Neural progenitor cell (in vitro differentiated cells): ENCODE measurements at places on chromosomes 1 and 21.

DNA sequence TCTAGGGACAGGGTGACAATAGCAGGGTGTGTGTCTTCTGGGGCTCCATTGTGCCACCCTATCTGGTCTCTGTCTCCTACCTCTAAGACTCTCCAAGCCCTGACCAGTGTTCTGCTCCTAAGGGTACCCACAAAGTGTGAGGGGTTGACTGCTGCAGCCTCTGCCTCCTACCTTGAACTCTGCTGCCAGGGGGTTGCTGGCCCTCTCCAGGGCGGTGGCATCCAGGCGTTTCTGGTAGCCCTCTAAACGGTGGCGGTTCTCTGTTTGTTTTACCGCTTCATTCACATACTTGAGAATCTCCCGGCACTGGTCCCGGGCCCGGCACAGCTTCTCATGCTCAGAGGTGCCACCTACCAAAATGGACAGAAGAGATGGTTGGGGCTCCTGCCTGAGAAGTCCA, 24.4 kb downstream of the LRRC71 start:
- no peak for DNase-seq

DNA sequence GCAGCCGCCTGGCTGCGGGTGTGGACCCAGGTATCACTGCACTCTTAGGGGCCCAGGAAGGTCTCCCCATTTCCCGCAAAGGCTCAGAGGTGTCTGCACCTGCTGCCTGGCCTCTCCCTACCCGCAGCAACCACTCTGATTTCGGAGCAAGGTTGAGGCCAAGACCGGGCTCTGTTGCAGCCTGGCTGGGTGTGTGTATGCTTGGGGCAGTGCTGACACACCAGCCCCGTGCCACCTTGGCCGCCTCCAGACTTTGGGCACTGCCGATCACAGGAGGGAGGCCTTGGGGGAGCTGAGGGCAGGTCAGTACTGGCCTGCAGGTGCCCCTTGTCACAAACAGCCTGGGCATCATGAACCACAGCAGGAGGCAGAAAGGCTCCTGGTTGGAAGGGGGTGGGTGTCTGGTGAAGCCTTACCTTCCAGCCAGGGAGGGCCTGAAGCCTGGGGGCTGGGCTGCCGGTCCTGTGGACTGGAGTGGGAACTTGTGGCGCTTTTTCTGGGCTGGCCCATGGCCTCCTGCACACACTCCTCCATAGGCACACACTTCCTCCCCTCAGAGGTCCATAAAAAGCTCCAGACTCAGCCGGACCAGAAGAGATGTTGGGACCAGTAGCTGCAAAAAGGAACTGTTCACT, 519.5 kb downstream of the RWDD3 start:
- DNase-seq, result no peak

DNA sequence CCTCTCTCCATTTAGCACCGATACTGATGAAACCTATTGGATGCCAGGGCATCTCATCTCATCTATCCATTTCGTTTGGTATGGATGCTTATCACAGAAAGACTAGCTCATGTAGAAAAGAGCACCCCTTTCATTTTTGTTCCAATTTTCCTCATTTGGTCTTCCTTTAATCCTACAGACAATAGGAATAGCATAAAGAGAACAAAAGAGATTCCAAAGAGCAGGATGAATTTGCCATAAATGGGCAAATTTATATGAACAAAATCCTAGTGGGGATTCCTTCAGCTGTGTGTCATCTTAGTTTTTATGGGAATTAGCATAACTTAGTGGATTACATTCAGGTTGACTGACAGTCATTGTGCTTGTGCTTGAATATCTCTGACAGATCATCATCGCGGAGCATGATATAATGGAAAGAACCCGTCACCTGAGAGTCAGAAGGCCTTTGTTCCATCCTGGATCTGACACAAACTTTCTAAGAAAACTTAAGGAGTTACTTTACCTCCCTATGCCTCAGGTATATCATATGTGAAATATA, 777.5 kb upstream of the ADGRL2 start:
- DNase-seq, result no peak

GRCh38 chr21:44649521-44650100, 3.4 kb downstream of the KRTAP10-11 start:
- no peak for DNase-seq

DNA sequence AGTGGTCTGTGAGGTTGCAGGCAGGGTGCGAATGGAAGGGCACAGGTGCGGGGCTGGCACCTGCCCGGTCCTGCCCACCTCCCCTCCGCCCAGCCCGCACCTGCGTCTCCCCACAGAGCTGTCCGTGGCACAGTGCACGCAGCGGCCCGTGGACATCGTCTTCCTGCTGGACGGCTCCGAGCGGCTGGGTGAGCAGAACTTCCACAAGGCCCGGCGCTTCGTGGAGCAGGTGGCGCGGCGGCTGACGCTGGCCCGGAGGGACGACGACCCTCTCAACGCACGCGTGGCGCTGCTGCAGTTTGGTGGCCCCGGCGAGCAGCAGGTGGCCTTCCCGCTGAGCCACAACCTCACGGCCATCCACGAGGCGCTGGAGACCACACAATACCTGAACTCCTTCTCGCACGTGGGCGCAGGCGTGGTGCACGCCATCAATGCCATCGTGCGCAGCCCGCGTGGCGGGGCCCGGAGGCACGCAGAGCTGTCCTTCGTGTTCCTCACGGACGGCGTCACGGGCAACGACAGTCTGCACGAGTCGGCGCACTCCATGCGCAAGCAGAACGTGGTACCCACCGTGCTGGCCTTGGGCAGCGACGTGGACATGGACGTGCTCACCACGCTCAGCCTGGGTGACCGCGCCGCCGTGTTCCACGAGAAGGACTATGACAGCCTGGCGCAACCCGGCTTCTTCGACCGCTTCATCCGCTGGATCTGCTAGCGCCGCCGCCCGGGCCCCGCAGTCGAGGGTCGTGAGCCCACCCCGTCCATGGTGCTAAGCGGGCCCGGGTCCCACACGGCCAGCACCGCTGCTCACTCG, 23.3 kb downstream of the FTCD start:
- DNase-seq, result no peak

GRCh38 chr1:98005326-98006010, 84.6 kb upstream of the DPYD start:
- no peak for DNase-seq

GRCh38 chr1:147720557-147720956, 39.8 kb downstream of the GJA5 start:
- DNase-seq, result no peak

GRCh38 chr1:86775395-86775794, 71.0 kb downstream of the SH3GLB1 start:
- no peak for DNase-seq

GRCh38 chr21:39670701-39671100, 58.0 kb downstream of the B3GALT5 start:
- DNase-seq, result no peak
